Suprapubic skin (tissue), 4 donors: ENCODE measurements at places on chromosomes 5 and 9. TPM values are rescaled to one million over a fixed set of nuclear protein-coding genes. Genes with fewer than 3 reads are reported as not detected.

DNA sequence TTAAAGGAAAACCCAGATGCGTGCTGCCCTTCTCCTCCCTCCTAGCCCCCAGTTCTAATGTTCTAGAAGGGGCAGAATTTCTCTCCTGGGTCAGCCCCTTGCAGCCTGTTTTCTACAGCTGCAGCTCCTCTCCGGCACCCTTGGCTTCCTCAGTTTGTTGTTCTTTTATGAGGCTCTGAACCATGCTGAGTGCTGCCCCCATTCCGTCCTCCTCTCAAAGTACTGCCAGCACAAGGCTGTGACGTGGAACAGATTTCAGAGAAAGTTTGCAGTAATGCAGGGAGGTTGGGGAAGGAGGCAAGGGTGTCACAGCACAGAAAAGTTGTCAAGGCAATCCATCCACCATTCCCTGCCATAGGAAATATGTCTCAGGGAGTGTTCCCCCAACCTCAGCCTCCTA, 63.3 kb downstream of the RGS3 start:
- H3K4me1 ChIP-seq, result peaks cover 38% of the 10 kb centered on the region
- no peaks in the 10 kb centered on the region for H3K36me3 ChIP-seq
- no peak overlapping the region for H3K27ac ChIP-seq
- no peak overlapping the region for H3K4me3 ChIP-seq
- DNase-seq, result no peak
- H3K27me3 ChIP-seq, result no peaks in the 10 kb centered on the region

DNA sequence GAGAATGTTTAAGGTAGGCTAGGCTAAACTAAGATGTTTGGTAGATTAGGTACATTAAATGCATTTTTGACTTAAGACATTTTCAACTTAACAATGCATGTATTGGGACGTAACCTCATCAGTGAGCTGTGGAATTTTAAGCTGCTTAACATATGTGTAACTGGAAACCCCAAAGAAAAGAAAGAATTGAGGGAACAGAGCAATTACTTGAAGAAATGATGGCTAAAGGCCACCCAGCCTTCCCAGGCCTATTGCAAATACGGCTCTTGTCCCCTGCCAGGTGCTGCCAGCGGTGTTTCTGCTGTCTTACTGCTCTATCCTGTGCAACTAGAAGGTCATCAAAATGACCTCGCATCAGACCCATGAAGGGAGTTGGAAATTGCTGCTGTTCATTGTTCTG, 52.0 kb downstream of the RICTOR start:
- DNase-seq, result no peak
- H3K4me1 ChIP-seq, result no peaks in the 10 kb centered on the region

DNA sequence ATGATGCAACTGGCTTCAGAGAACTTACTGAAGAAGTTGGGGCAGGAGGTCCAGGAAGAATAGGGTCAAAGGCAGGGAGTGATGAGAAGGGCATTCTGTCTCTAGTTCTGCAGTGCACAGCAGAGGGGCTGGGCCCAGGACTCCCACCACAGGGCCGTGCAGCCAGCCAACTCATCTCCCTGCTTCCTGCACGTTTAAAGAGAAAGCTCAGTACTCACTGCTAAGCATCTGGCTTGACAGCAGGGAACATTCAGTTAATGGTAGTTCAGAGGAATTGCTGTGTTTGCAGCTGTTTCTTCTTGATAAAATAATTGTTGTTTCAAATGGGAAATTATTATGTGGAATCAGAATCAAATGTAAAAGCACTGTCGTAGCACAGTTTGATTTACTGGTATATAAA, 25.6 kb upstream of the SCAMP1 start:
- H3K27ac ChIP-seq, result no peak overlapping the region
- H3K36me3 ChIP-seq, result no peaks in the 10 kb centered on the region
- no peak overlapping the region for H3K4me3 ChIP-seq
- H3K27me3 ChIP-seq, result no peaks in the 10 kb centered on the region
- H3K4me1 ChIP-seq, result no peaks in the 10 kb centered on the region

GRCh38 chr9:121156263-121156731, 45.4 kb downstream of the RAB14 start:
- no peak overlapping the region for H3K27ac ChIP-seq
- H3K4me3 ChIP-seq, result no peak overlapping the region
- H3K27me3 ChIP-seq, result no peaks in the 10 kb centered on the region
- H3K36me3 ChIP-seq, result peaks cover 59% of the 10 kb centered on the region
- H3K4me1 ChIP-seq, result no peaks in the 10 kb centered on the region
- no peak for DNase-seq

DNA sequence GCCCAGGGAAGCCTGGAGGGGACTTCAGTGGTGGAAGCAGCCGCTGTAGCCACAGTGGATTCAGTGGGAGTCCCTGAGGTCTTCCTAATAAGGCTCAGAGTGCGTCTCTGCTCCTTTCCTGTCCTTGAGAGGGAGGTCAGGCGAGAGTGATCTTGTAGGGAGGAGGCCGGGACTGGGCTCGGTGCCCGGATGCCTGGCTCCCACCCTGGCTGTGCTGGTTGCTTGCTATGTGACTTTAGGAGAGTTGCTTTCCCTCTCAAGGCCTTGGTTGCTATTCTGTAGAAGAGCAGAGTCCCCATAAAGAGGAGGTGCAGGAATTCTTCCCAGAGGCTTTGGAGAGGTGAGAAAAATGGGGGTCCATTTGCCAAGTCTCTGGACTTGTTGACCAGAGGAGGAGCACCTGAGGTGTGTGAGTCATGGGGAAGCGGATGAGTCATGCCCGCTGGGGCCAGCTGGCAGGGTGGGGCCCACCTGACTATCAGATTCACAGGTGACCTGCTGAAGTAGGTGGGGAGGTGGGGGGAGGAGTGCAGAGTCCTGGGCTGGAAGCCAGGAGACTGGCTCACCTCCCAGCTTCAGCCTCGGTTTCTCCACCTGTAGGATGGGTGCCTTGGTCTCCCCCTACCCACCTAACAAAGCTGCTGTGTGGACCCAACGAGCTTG, 13.8 kb downstream of the GSN start:
- no peak overlapping the region for H3K4me3 ChIP-seq
- H3K27me3 ChIP-seq, result no peaks in the 10 kb centered on the region
- H3K27ac ChIP-seq, result peak overlapping the region; percentile 97
- H3K4me1 ChIP-seq, result peaks cover 100% of the 10 kb centered on the region

The SOHLH1 gene
- total RNA-seq, result not detected

The GPRIN1 gene
- total RNA-seq, result 1.7 TPM
